Astrocyte (in vitro differentiated cells and primary cell): ENCODE measurements at places on chromosomes 7 and 10.

DNA sequence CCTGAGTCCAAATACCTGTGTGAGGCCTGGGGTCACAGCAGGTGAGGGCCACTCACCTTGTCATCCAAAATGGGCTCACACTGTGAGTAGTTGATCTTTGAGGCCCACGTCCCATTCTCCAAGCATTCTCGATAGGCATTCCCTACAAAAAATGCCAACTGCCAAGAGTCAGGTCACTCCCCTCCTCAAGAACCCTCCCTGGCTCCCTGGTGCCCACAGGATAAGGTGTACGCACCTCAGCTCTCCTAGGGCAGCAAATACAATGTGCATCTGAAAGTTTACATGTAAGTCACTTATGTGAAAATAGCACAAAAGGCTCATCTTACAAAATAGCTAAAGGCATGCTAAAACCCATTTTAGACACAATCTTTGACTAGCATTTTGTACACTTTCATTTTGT lies 15.1 kb downstream of the CRHR2 start:
- no peak for DNase-seq

DNA sequence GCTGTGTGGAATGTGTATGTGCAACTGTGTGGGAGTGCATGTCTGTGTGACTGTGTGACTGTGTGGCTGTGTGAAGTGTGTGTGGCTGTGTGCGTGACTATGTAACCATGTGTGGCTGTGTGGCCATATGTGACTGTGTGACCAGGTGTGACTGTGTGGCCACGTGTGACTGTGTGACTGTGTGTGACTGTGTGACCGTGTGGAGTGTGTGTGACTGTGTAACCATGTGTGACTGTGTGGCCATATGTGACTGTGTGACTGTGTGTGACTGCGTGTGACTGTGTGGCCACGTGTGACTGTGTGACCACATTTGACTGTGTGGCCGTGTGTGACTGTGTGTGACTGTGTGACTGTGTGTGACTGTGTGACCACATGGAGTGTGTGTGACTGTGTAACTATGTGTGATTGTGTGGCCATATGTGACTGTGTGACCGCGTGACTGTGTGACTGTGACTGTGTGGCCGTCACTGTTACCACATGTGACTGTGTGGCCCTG lies 502.9 kb downstream of the DNAJB6 start:
- no peak for DNase-seq

DNA sequence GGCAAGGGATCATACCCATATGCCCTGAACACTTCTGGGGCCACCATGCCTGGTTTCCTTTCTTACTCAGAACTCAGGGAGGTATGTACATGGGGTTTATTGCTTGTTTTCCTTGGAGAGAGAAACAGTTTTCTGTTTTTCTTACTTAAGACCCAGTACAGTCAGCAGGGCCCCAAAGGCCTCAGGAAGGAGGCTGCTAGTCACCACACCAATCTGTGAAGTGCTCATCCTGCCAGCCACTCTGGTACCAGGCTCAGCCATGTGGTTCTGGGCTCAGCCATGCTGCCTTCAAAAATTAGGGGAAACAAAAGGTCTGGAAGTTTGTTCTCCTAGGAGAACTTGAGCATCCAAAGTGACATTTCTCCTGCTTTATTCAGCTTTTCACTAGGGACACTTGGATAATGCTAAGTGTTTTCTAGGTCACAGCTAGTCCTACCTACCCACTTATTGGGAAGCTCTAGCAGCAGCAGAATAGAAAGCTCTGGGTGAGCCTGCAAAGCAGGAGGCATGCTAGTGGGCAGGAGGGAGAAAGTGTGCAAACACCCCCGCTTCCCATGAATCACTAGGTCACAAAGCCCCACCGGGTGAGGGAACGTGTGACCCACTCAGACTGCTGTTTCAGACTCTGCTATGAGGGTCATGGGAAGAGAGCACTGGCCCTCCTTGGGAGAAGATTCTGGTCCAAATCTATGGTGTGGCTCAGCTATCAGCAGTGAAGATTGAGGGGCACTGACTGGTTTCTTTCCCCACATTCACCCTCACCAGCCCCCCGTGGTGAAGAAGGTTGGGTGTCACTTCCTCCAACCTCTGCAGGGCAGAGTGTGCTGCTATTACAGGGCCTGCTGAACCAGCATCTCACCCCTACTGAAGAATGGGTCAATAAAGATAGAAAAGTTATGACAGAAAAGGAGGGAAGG lies 23.9 kb downstream of the NUDCD3 start:
- DNase-seq, result peak; percentile 26

DNA sequence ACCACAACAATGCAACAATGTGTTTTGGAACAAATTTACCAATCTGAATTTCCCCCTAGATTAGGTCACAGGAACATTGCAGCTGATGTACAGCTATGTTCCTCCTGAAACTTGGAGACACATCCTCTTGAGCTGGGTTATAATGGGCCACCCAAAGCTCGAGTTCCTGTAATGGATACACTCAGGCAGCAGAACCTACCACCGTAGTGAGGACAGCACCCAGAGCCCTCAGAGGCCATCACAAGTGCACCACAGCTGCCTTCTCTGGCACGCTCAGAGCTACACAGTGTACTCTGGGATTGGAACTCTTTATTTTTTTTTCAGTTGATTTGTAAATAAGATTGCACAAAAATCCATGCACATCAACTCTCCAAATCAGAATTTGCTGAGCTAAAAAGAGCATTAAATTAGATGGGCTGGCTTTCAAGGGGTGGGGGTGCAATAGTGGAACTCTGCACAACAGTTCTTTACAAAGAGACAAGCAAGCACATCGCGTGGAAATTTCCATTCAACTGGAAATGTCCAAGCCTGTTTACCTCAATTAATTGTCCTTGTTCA lies 56.7 kb downstream of the EGFR start:
- DNase-seq, result no peak

DNA sequence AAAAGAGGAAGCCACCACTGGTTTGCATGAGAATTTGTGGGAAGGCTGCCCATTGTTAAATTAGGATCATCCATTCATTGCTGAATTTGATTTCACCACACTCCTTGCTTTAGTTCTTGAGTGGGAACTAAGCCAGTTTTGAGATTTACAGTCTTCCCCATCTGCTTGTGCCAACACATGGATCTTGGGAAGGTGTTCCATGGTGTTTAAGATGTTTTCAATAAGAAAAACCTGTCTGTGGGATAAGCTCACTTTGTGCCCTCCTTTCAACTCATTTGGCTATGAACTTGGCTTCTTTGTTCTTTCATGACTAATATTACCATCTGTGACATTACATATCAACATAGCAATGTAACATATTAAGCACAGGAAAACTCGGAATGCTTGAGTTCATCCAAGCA lies 73.2 kb downstream of the INHBA start:
- peak; percentile 44 for DNase-seq

DNA sequence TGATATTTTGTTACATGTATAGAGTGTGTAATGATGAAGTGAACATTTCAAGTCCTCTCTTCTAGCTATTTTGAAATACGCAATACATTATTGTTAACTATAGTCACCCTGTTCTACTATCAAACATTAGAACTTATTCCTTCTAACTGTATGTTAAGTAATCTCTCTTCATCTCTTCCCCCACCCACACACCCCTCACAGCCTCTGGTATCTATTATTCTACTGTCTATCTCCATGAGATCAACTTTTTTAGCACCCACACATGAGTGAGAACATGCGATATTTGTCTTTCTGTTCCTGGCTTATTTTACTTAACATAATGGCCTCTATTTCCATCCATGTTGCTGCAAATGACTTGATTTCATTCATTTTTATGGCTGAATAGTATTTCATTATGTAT lies 57.7 kb upstream of the EGR2 start:
- no peak for DNase-seq

DNA sequence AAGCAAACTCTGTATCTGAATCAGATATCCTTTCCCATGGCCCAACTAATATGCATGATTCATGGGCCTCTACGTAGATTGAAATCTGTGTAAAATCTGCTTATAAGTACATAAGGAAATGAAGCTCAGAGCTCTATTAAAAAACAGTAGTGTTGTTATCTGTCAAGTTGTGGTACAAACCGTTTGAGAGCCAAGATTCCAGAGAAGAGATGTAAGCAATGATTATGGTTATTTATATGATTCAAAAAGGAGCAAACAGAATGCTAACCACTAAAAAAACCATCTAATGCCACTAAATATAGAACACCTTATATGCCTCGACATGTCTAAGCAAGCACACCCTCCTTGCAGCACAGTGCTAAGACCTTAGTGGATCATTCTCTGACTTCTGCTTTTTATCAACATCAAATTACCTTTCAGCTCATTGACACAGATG lies 26.6 kb downstream of the RPP38 start:
- DNase-seq, result peak; percentile 91

DNA sequence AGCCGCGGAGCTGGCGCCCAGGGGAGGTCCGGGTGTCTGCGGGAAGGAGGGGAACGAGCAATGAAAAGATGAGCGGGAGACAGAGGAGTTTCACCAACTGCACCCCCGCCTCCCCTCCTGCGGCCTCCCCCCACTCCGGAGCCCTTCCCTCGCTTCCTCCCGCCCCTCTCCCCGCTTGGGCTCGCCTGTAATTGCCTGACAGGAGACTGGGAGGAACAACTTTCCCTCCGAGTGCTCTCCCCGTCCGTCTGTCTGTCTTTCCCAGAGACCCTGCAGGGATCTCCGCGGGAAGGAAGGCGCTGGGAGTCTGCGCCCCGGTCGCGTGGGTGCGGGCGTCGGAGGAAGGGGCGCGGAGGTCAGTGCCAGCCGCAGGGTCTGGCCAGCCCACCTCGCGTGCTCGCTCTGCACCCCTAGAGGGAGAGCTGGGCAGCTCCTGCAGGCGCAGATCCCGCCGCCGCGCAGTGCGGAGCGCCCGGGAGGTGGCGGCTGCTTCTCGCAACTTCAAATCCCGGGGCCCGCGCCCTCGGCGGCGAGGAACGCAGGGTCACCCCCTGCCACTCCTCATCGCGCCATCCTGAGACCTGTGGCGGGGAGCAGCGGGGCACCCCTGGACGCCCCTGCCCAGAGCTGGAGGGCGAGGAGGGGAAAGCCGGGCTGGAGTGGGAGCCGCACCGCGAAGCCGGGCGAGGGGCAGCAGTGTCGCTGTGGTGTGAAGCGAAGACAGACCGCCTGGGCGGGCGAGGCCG lies 511 bp upstream of the NRP1 start:
- peak; percentile 84 for DNase-seq
